Hepatic stellate cell (primary cell): ENCODE measurements at places on chromosomes 6 and 20.

- DNase-seq, result no peak
Measured at GRCh38 chr6:121663292-121663810, 227.9 kb downstream of the GJA1 start.

GRCh38 chr6:170091639-170092579 lies 199.0 kb downstream of the DLL1 start:
- no peak for DNase-seq

- DNase-seq, result no peak
Measured at GRCh38 chr20:45873409-45874103, 7.5 kb upstream of the ZSWIM1 start.

GRCh38 chr6:75896526-75896925 lies 147.5 kb downstream of the MYO6 start:
- DNase-seq, result no peak

DNA sequence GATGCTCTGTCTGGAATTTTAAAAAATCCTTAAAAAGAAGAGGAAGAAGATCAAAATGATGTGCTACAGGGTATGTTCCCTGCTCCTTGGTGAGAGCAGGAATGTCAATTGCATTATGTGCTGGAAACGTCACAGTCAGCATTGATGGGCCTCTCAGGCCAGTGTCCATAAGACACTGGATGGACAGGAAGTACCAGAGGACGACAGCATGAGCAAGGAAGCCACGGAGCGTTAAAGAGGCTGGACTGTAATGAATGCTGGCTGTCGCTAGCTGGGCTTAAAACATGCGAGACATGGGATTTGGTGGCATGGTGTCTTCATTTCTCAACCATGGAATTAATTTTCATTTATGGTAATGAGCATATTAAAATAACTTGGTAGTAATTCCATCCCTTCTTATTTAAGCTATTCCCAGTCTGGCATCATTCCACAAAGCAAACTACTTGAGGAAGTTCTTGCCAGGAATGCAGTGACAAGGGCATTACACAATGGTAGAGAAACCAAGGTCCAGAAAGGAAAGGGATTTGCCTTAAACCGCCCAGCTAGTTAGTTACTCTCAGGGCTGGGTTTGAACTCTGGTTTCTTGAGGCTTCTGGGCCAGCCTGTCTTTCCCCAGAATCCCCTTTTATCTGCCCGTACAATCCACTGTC lies 166.6 kb upstream of the SOX4 start:
- DNase-seq, result no peak

- DNase-seq, result no peak
Measured at GRCh38 chr20:53100476-53100911, 128.3 kb downstream of the TSHZ2 start.

DNA sequence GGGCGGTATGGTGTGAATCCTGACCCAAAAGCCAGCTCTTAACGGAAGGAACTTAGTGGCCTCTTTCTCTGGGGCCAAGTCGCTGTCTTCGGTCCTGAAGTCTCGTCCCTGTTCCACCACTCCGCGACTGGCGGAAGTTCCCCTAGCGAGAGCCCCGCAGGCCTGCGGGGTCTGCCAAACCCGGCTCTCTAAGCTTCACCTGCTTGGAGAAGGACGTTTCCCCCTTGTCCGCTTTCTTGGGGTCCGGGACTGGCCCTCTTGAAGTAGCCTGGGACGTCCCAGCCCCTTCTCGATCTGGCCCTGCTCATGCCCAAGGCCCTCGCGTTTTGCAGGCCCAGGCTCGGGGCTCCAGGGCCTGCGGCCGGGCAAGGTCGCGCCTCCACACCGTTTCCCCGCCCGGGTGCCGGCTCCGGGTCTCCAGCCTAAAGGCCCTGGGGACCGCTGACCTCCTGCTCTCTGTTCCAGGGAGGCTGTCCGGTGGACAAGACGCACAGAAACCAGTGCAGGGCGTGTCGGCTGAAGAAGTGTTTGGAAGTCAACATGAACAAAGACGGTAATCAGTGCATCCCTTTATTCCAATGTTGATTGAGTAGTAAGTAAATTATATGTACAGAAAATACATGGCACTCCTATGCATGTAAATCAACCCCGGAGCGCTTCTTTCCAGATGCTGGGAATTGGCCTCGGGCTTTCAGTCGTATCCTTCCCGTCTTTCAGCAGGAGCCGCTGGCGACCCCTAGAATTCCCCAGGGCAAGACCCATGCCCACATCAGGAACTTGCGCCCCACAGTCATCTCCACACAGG lies 8.8 kb downstream of the NR2E1 start:
- peak; percentile 47 for DNase-seq

- no peak for DNase-seq
Measured at GRCh38 chr6:170049641-170050561, 241.0 kb downstream of the DLL1 start.

DNA sequence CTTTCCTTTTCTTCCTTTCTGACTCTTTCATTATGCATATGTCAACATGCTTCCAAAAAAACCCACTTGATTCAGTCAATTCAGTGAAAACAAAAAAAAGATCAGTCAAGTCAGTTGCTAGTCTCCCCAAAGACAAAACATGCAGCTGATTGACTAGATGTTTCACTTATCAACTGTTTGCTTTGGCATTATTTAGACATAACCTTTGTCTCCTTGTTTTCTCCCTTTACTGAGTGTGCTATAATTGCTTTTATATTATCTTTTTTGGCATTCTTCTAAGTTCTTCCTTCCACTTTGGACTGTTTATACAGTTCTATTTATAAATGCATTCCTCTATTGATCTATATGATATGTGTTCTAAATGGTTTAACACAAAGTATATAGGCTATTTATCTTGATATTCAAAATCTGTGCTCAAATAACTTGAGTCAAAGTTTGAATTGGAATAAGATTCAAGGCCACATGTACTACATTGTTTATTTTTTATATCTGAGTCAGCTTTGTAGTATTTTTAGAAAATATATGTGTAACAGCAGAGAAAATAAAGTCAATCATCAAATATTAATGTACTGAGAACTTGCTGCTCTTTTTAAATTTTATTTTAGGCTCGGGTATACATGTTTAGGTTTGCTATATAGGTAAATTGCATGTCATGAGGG lies 260.5 kb downstream of the CENPW start:
- peak; percentile 4 for DNase-seq

DNA sequence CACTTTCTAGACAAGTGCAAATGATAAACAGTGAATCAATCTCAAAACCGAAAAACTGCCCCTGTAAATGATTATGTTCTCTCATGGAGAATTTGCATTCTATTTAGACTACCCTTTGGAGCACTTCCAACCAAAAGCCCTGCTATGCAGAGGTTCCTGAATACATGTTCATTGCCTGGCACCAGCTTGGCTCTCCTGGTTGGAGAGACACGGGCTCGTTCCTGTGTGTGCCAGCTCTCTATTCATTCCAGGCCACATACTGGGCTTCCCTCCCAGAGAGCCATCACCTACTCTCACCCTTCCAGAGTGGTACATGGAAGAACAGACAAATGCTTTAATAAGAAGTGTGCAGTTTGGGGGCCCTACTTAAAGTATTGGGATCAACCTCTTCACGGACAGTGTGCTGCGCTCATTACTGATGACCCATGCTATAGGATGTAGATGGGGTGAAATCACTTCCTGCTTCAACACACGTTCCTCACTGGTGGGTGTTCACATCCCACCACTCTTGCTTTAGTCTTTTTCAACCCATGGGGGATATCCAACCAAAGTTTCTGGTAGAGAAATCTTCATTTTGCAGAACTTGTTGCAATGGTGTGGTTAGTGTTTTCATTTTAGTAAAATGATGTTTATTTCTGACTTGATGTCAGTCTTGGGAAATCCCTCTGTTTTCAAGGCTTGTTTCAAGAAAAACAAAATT lies 38.5 kb upstream of the NAA20 start:
- DNase-seq, result no peak

- no peak for DNase-seq
Measured at GRCh38 chr6:67210450-67210849, 1424.6 kb upstream of the ADGRB3 start.

GRCh38 chr6:100538086-100538485 lies 73.4 kb upstream of the SIM1 start:
- DNase-seq, result no peak

- no peak for DNase-seq
Measured at GRCh38 chr20:63182946-63183415, 33.0 kb downstream of the YTHDF1 start.

- no peak for DNase-seq
Measured at GRCh38 chr6:130675072-130675471, 152.1 kb upstream of the SMLR1 start.

GRCh38 chr6:40755749-40756452 lies 168.7 kb upstream of the LRFN2 start:
- no peak for DNase-seq

- no peak for DNase-seq
Measured at GRCh38 chr20:35629427-35630145, 14.0 kb downstream of the SPAG4 start.

GRCh38 chr6:107116328-107116892 lies 1.1 kb upstream of the BEND3 start:
- no peak for DNase-seq

DNA sequence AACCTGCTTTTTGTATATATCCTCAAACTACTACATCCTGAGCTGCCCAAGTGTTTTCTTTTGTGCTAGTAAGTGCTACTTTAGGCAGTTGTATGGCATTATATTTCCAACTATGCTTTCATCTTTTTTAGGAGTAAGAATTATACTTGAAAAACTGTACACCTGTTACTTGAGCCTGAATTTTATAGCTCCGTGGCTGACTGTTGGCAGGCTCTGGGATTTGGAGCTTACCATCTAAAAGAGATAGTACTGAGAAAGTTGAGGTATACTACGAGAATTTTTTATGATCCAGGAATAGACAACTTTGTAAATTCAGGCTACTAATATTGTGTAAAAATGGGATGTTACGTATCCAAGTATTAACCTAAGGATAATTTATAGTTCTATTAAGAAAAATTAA lies 32.4 kb downstream of the RNF217 start:
- DNase-seq, result no peak

DNA sequence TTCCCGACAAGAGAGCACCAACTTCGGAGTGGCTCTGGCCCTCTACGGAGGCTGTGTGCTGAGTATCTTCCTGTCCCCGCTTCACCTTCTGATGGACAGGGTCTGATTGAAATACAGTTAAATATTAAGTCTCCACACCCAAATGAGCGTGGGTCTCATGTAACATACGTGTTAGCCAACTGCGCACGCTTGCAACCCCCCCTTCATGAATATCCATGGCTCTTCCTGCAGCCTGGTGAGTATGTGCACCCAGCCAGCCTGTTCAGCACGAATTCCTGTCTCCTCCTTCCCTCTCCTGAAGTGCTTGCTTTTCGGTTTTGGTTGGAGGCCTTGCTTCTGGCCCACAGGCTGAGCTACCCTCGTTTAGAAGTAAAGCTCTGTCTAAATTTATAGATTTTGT lies 102.9 kb upstream of the FRMD1 start:
- no peak for DNase-seq

DNA sequence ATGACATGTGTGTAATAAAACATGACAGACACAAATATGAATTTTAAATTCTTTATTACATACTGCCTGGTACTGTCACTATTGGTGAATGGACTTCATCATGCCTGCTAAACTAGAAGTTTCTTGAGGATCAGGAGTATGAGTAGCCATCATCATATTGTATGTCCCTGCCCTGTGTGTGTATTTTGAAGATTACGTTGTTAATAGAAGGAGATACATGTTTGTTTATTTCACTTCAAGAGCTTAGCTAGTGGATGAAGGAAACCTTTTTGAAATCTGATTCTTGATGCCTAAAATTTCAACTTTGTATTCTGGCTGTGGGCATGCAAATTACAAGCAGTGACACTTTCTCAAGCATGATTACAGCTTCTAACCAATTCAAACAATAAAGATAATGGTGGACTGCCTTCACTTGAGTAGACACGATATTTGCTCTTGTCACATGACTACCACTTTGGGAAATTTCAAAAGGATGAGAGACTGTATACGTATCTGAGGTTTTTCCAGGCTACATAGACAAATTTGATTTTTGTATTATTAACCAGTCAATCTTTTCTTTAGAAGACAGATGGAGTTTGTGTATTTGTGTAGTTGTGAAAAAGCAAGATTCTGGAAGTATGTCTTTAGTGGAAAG lies 3.5 kb downstream of the TBPL1 start:
- no peak for DNase-seq

DNA sequence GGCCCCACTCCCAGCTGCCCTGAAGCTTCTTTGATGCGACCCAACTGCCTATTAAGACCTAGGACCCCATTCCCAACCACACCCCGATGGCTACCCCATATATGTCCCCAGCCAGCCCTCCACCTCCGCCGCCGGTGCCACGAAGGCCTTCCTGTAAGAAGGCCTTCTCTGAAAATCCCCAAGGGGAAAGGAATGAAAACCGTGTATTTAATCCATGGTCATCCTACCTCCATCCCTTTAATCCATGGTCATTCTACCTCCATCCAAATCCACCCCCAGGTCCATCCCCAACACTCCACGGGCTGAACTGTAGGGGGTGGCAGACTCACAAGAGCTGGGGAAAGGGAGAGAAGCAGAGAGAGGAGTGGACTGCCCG lies 545 bp upstream of the VSX1 start:
- no peak for DNase-seq

DNA sequence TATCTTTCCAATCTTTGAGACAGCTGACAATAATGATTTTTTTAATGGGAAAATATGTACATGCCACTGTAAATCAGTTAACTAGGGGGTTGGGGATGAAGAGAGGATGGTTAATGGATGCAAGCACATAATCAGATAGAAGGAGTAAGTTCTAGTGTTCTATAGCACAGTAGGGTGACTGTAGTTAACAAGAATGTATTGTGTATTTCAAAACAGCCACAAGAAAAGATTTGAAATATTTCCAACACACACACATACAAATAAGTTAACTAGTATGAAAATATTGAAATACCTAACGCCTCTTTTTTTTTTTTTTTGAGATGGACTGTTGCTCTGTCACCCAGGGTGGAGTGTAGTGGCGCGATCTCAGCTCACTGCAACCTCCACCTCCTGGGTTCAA lies 153.4 kb upstream of the SALL4 start:
- no peak for DNase-seq

DNA sequence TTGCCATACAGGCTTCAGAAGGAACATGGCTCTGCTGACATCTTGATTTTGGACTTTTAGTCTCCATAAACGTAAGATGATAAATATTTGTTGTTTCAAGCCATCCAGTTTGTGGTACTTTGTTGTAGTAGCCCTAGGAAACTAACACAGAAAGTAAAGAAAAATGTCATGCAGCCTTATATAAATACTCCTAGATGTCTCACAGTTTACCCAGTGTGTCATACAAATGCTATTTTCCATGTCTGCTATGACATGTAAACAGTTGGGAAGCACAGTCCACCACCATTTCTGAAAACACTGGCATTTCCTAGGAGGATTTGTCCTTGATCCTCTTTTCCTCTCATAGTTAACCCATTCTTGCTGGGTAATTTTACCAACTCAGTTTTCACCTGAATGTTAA lies 30.6 kb upstream of the ME1 start:
- DNase-seq, result peak; percentile 7

DNA sequence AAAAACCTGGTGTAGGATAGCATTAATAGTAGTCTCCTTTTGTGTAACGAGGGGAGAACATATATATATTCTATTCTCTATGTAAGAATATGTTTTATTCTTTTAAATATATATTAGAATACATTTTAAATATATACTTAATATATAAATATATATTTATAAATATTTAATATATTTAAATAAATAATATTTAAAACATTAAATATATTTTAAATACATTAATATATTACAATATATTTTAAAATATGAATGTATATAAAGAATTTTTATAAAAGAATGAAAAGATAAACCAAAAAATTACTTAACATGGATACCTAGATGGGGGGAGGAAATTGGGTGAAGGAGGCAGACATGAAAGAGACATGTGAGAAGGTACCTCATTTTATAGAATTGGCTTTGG lies 53.0 kb upstream of the ZNF831 start:
- no peak for DNase-seq

GRCh38 chr6:32807020-32807580 lies 9.7 kb downstream of the HLA-DOB start:
- DNase-seq, result no peak

GRCh38 chr6:135686784-135687301 lies 164.7 kb upstream of the PDE7B start:
- no peak for DNase-seq
